Femur (tissue), 1 donor: ENCODE measurements at places on chromosomes 2 and 18.

- peak; percentile 44 for DNase-seq
Observed at GRCh38 chr2:164015328-164016123, 279.7 kb upstream of the FIGN start.

GRCh38 chr2:13515254-13515653 is 798.5 kb downstream of the TRIB2 start:
- no peak for DNase-seq

- DNase-seq: no peak
Observed at GRCh38 chr2:232512602-232513001, 7.6 kb upstream of the PRSS56 start.

GRCh38 chr2:205461678-205462665 is 220.3 kb upstream of the NRP2 start:
- DNase-seq: no peak

GRCh38 chr18:51278045-51278649 is 80.7 kb upstream of the MEX3C start:
- DNase-seq: peak; percentile 18

DNA sequence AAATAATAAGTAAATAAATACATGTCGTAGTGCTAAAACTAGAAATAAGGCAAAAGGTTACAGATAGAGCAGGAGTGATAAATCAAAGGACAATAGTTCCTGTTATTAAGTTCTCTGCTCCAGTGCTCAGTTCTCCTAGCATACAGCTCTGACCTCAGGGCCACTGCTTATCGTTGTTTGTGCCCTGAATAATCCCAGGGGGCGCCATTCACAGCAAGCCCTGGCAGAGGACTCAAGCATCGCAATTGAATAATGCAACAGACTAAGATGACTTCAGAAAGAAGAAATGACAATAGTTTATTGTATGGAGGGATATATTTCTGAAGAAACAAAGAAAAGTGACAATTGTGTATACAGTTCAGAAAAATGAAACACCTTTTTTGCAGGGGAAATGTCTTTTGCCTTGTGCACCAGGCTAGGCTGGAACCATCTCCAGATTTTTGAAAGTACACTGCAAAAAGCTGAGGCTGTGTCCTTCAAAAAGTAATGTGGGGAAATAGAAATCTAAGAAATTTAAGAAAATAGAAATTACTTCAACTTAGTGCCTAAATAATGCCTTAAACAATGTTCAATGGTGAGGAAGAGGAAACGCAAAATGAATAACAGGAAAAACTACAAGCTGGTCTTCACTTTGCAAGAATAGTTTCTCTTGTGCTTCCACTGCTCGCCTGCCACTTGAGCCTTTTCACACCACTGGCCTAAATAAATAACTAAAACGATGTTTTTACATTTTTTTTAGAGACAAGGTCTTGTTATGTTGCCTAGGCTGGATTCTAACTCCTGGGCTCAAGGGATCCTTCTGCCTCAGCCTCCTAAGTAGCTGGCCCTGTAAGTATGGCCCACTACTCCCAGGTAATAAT is 19.0 kb upstream of the CCNYL1 start:
- no peak for DNase-seq

DNA sequence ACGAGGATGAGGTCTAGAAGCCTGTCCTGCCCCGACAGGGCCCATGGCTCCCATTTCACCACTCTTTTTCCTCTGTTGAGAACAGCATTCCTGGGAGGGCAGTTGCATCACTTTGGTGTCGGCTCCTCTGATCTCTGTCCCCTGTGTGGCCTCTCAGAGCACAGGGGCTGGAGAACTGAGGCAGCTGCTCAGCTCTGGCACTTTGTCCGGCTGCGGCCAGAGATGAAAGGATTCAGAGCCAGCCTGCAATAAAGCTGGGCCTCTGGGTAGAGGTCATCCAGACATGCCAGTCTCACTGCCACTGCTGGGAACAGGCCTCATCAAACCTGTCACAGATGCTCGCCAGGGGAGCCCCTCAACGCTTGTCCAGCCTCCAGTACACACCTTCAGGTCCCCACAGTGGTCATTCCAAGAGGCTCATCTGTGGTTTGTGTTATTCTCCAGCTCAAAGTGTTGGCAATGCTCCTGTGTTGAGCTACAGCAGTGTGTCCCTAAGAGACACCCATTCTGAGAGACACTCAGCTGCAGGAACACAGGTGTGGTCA is 13.1 kb upstream of the ROCK2 start:
- DNase-seq: peak; percentile 51
